ENCODE measurements at places on chromosomes 3 and 15.
A peak's percentile ranks its signal among the peaks of the same experiment; 100 is the strongest.

GRCh38 chr3:53803816-53804695, 42.2 kb downstream of the CHDH start:
- peak; percentile 15 for DNase-seq

- DNase-seq: no peak
Measured at GRCh38 chr15:47158573-47158972, 558.7 kb upstream of the SEMA6D start.

GRCh38 chr3:110612045-110612444, 459.6 kb upstream of the NECTIN3 start:
- no peak for DNase-seq

DNA sequence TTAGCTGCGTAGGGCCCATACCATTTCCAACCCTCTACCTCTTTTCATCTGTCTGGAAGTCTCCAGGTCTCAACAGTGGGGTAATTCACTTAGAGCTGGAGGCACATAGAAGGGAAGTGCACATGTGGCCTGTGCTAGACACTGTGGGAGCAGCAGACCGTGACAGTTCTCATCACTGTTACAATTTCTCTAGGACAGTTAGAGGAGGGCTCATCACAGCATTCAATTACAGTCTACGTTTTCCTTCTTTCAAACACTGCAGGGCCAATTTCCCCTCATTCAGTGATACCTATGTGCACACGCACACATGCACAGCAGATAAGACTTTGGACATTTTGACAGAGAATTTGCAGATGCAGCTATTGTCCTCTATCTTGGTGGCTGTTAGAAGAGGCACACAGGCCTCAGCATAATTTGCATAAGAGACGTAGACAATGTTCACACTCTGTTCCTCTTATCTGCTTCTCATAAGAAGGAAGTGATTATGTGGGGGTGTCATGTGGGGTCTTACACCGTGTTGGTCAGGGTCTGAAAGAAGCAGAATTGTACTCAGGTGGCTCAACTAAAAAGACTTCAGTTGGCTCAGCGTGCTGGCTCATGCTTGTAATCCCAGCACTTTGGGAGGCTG, 12.6 kb upstream of the HRG start:
- no peak for DNase-seq

DNA sequence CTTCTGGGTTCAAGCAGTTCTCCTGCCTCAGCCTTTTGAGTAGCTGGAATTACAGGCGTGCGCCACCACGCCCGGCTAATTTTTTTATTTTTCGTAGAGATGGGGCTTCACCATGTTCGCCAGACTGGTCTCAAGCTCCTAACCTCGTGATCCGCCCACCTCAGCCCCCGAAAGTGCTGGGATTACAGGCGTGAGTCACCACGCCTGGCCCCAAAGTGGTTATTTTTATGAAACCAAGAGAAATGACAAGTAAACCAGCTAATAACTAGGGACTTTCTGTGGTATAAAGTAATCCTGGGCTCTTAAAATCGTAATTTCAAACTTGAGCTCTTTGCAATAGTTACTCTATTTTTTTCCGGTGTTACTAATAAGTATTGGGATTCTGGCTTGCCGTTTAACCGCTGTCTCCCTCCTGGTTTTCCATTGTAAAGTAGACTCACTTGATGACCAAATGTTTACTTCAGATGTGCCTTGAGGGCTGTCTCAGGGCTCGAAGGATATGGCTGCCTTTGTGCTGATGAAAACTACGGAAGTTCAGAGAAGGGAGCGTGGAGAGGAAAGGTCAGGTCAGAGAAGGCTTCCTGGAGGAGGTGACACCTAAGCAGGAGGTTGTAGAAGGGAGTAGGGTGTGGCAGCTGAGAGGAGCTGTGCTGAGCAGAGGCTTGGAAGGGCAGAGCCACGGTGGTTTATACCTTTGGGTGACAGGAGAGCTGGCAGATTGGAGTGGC, 4.2 kb downstream of the ZSCAN2 start:
- DNase-seq: no peak

- DNase-seq: no peak
Measured at GRCh38 chr3:142115867-142116668, 33.3 kb downstream of the TFDP2 start.
